Stimulated activated naive CD8-positive, alpha-beta T cell treated with anti-CD3 and anti-CD28 coated beads, Interleukin-15, amount 100 ng/mL, for 72 hours (primary cell): ENCODE measurements at places on chromosomes 2 and 18.

DNA sequence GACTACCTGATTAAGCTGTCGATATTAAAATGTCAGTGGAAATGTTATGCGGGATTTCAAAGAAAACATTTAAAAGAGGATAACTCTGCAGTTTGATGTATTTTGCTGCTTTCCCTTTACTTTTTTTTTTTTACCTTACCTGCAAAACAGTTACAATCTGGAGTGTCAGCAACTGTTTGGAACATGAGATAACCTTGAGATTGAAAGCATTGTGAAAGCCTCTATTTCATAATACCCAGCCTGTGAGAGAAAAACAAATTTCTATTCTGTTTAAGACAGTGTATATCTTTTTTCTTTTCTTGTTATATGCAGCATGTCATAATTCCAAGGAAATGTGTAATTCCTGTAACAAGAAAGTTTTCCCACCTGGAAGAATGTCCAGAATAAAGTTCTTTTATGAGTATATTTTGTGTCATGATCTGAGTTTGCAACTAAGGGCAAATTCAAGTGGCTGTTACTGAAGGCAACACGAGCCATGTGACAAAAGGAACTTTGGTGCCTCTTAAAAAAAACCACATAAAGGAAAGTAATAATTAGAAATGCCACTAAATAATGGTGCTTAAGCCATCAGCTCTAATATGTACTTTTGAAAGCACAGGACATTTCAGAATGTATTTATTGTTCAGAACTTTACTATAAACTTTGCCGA, 297.0 kb upstream of the DSEL start:
- DNase-seq = no peak

GRCh38 chr2:151042964-151043363, 218.7 kb downstream of the RBM43 start:
- DNase-seq = no peak

GRCh38 chr2:55871637-55872036, 51.9 kb downstream of the EFEMP1 start:
- no peak for DNase-seq

- no peak for DNase-seq
These were observed 61.1 kb downstream of the FMNL2 start for GRCh38 chr2:152396051-152396511.

- no peak for DNase-seq
These were observed 211.6 kb downstream of the ZNF521 start for GRCh38 chr18:25140124-25140961.

GRCh38 chr2:218448934-218449333, 30.0 kb downstream of the VIL1 start:
- DNase-seq = no peak

DNA sequence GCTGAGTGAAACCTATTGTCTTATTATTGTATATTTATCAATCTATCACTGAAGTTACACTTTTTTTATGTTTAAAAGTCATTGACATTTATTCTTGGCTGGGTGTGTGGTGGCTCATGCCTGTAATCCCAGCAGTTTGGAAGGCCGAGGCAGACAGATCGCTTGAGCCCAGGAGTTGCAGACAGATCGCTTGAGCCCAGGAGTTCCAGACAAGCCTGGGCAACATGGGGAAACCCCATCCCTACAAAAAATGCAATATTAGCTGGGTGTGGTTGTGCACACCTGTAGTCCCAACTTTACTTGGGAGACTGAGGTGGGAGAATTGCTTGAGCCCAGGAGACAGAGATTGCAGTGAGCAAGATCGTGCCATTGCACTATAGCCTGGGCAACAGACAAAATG, 97.8 kb downstream of the EPC2 start:
- no peak for DNase-seq

GRCh38 chr2:41488888-41489287, 558.9 kb upstream of the PKDCC start:
- no peak for DNase-seq

DNA sequence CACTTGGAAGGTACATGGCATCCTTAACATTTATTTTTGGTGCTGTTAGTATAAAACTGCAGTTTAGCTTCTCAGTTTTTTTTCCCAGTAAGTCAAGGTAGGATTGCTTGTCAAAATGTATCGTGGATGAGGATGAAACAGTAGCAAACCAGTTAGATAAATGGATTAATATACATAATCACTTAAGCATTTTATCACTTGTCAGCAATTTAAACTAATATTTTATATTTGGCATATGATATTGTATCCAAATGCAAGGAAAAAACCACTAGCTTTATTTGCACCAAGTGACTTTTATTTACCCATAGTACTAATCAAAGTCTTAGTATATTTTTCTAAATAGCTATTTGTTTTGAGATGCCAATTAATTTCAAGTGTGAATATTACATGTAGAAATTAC, 137.7 kb upstream of the XIRP2 start:
- no peak for DNase-seq

- no peak for DNase-seq
These were observed 118.4 kb upstream of the HAAO start for GRCh38 chr2:42910645-42911405.

DNA sequence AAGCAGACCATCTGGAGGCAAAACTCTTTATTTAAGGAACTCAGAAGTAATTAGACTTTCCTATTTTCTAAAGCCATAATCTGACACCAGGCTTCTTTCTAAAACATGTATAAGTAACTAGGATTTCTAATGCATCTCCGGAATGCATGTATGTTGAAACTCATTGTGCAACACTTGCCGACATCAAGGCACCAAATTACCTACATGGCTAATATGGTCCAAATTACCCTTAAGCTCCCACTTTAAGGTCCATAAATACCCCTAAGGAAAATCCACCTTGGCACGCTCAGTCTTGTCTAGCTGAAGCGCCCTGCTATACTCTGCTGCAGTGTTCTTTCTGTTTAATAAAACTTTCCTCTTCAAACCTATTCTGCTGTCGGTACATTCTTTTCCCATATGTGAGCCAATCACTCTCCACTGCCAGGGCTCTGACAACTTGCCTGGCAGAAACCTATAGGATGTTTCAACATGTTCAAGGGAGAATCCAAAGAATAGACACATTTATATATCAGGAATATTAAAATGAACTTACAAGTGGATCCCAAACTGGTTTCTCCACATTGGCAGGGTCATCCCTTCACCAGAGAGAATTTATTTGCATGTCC, 171.9 kb downstream of the GALNT1 start:
- DNase-seq = no peak

- no peak for DNase-seq
These were observed 45.2 kb downstream of the RPRM start for GRCh38 chr2:153433403-153433802.

GRCh38 chr2:151287513-151288250, 1.8 kb downstream of the NMI start:
- DNase-seq = no peak

GRCh38 chr2:187874786-187875185, 320.6 kb upstream of the TFPI start:
- DNase-seq = no peak
